Right atrium auricular region (tissue), 2 donors: ENCODE measurements at places on chromosomes 12 and 14. TPM values are rescaled to one million over a fixed set of nuclear protein-coding genes. Genes with fewer than 3 reads are reported as not detected.

DNA sequence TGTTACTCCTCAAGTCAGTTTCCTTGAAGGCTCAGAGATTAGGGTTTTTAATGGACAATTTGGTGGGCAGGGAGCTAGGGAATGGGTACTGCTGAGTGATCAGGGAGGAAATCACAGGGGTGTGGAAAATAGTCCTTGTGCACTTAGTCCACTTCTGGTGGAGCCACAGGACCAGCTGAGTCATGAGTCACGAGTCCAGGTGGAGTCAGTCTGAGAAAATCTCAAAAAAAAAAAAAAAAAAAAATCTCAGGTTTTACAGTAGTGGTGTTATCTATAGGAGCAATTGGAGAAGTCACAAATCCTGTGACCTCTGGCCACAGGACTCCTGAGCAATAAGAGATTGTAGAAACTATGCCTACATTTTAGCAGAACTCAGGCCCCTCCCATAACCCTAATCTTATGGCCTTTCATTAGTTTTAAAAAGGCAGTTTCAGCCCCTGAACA is 28.2 kb upstream of the AMN1 start:
- H3K27ac ChIP-seq = no peak overlapping the region
- no peaks in the 10 kb centered on the region for H3K36me3 ChIP-seq
- H3K4me1 ChIP-seq = no peaks in the 10 kb centered on the region
- H3K4me3 ChIP-seq = no peak overlapping the region

DNA sequence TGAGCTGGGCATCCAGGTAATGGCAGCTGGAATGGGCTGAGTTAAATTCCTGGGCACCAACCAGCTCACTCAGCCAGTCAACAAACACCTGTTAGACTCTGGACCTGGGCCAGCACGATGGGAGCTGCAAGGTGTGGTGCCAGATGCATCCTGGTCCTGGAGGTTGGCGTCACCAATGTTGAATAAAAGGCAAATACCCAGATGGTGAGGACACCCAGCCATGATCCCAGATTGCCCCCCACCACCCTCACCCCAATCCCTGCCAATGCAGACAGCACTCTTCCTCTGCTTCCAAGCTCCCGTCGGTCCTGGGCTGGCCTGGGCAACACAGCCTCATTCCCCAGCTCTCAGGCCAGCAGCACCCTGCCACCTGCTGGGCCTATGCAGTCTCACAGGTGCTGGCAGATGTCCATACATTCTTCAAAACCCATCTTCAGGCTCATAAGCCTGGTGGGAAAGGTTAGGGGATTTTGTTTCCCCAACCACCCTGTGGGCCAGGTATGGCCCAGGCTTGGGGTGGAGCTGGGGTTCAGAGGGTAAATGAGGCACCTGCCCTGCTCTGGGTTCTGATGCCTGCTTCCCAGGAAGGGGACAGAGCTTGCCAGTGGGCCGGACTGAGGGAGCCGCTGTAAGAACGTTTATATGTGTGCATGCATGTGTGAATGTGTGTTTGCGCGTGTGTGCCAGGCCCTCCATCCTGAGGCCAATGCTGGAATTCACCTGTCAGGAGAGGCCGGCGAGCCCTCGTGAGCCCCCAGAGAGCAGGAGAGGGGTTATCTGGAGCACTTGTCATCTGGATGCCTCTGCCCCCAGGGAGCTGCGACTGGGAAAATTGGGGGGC is 58.0 kb downstream of the LGMN start:
- H3K4me3 ChIP-seq = no peak overlapping the region
- peaks cover 41% of the 10 kb centered on the region for H3K4me1 ChIP-seq

- no peak overlapping the region for H3K27ac ChIP-seq
- no peaks in the 10 kb centered on the region for H3K4me1 ChIP-seq
- H3K4me3 ChIP-seq = no peak overlapping the region
- H3K27me3 ChIP-seq = no peaks in the 10 kb centered on the region
- H3K36me3 ChIP-seq = no peaks in the 10 kb centered on the region
These were observed 97.4 kb upstream of the PPP4R3A start for GRCh38 chr14:91607322-91608047.

GRCh38 chr12:51920046-51920445 is 12.7 kb downstream of the ACVRL1 start:
- peaks cover 54% of the 10 kb centered on the region for H3K4me1 ChIP-seq
- H3K4me3 ChIP-seq = no peak overlapping the region
- peaks cover 18% of the 10 kb centered on the region for H3K36me3 ChIP-seq
- no peak overlapping the region for H3K27ac ChIP-seq
- H3K27me3 ChIP-seq = no peaks in the 10 kb centered on the region

DNA sequence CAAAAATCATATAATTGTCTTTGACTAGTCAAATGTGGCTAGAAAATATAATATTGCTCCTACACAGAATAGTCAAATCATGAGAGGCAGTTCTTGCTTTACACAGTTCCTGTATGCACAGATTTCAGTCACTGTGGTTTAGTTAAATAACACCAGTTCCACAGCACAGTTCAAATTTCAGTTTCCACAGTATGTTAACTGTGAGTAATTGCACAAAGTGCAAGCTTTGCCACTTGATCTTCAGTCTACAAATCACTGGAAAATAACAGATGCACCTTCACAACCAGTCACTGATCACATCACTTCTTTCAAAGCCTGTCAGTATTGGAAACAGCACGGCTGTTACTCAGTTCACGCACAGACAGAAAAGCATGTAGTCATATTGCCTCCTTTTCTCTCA is 38.7 kb downstream of the KCNH5 start:
- DNase-seq = no peak
- H3K27ac ChIP-seq = no peak overlapping the region
- H3K27me3 ChIP-seq = no peaks in the 10 kb centered on the region
- H3K4me1 ChIP-seq = no peaks in the 10 kb centered on the region
- H3K4me3 ChIP-seq = no peak overlapping the region

- H3K27me3 ChIP-seq = no peaks in the 10 kb centered on the region
- H3K27ac ChIP-seq = no peak overlapping the region
- H3K4me3 ChIP-seq = no peak overlapping the region
- no peak for DNase-seq
- H3K36me3 ChIP-seq = peaks cover 35% of the 10 kb centered on the region
- no peaks in the 10 kb centered on the region for H3K4me1 ChIP-seq
These were observed 20.1 kb downstream of the MBIP start for GRCh38 chr14:36300337-36300736.

DNA sequence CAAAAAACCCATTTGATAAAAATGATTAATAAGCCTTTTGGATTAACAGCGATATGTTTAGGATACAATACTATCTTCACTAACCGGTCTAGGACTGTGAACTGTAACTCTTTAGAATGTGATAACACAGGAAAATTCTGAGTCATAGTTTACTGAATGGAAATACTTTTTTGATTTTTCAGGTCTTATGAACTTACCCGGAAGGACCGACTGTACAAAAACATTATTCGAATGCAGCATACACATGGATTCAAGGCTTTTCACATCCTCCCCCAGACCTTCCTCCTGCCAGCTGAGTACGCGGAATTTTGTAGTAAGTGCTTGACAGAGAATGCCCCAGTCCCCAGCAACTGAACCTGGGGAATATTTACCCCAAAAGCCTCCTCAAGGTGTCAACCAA is 29.0 kb downstream of the TTLL5 start:
- no peak overlapping the region for H3K27ac ChIP-seq
- H3K27me3 ChIP-seq = no peaks in the 10 kb centered on the region
- peaks cover 13% of the 10 kb centered on the region for H3K36me3 ChIP-seq
- H3K4me1 ChIP-seq = no peaks in the 10 kb centered on the region
- no peak for DNase-seq

DNA sequence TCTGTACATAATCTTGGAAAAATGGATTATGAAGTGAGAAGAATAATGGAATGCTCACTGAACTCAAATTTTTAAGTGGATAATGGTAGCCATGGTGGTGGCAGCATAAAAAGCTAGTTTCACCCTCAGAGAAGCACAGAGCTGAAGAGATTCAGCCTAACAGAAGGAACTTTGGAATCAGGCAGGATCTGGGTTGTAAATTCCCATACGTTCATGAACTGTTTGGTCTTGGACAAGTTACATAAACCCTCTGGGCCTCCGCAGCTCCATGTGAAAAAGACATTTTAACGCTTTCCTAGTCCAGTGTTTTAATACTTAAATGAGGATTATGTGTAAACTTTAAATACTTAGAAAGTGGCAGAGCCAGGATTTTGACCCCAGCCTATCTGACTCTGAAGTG is 26.6 kb downstream of the JKAMP start:
- H3K4me1 ChIP-seq = no peaks in the 10 kb centered on the region
- no peaks in the 10 kb centered on the region for H3K27me3 ChIP-seq
- no peak overlapping the region for H3K4me3 ChIP-seq

DNA sequence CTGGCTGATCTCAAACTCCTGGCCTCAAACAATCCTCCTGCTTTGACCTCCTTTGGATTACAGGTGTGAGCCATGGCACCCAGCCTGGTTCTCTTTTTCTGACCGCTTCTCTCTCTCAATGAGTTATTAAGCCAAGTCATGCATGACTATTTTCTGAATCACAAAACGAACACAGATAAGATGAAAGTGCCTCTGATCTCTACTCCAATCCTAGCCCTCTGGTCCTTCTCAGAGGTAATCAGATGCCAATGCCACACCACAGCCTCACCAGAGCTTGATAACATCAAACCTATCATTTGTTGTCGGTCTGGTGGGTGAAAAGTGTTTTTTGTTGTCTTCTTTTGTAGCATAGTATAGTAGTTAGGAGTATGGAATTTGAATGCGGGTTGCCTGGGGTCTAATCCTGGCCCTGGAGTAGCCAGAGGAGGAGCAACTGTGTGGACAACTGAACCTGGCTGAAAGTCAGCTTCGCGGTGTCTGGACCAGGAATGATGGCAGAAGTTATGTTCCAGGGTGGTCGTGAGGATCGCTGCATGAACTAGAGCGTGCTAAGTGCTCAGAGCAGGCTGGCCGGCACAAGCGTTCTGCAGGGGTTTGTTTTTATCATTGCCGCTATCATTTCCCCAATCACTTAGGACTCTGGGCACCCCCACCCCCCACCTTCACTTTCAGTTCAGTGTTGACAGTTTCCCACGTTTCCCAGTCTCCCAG is 77.9 kb downstream of the SPRING1 start:
- no peak overlapping the region for H3K4me3 ChIP-seq
- no peaks in the 10 kb centered on the region for H3K36me3 ChIP-seq

DNA sequence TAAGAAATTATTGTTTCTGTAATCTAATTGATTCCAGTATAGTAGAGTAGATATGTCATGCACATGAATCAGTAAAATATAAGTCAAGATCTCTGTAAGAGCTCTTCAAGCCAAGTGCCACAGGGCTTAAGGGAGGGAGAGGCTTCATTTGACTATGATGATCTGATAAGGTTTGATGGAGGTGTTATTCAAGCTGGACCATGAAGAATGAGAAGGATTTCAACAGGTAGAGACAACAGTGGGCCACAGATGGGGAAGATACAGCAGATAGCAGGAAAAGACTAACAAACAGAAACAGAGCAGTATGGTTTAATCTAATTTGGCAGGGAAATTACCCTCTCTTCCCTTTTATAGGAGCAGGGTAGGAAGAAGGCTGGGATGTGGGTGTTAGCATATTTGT is 40.6 kb upstream of the FKBP4 start:
- no peaks in the 10 kb centered on the region for H3K4me1 ChIP-seq
- no peaks in the 10 kb centered on the region for H3K27me3 ChIP-seq
- H3K36me3 ChIP-seq = no peaks in the 10 kb centered on the region
- no peak for DNase-seq

DNA sequence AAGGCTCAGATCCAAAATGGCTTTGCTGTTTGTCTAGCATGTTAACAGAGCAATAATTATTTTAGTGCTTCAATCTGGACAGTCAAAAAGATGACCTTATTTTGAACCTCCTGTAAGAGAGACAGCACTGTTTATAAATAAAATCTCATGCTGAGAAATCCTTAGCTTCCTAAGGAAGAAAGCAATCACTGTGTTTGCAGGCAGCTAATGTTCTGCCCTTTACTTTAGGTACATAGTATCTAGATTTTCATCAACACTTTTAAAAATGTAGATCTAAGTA is 105.3 kb downstream of the PRKD1 start:
- no peak overlapping the region for H3K4me3 ChIP-seq
- H3K4me1 ChIP-seq = peaks cover 14% of the 10 kb centered on the region

- H3K27ac ChIP-seq = peak overlapping the region; percentile 82
- H3K4me3 ChIP-seq = no peak overlapping the region
- no peaks in the 10 kb centered on the region for H3K4me1 ChIP-seq
- DNase-seq = no peak
These were observed 33.8 kb upstream of the GALNT16 start for GRCh38 chr14:69226178-69226577.

DNA sequence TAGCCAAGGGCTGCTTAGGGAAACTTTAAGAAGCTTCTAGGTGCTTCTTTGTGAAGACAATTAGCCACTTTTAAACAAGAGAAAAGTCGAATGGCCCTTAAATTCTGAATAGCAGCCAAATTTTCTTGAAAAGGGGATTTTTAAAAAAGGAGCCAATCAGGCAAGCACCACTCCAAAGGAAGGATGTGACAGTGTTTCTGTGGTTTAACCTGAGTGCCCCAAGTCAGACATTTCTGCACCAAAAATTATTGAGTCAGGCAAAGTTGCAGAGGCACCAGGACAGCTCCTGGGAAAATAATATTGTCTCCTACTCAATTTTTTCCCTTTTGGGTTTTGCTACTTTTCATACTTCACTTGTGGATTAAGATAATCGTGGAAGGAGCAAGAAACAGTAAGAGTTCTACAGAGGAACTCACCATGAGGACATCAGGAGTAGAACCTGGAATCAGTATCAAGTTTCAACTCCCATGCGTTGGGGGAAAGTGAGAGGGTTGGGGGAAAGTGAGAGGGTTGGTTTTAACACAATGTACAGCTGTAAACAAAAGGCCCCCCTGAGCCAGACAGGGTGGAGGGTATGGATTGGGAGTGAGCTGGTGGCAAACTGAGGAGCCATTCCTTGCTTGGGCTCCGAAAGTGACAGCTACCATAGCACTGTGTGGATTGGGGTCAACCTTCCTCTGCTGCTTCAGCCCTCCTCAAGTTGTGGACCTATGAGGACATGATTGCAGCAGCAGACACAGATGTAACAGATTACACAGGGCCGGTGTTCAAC is 90.8 kb downstream of the SLC38A1 start:
- H3K4me1 ChIP-seq = no peaks in the 10 kb centered on the region
- H3K36me3 ChIP-seq = no peaks in the 10 kb centered on the region
- H3K27ac ChIP-seq = no peak overlapping the region
- H3K27me3 ChIP-seq = no peaks in the 10 kb centered on the region

- no peaks in the 10 kb centered on the region for H3K36me3 ChIP-seq
- DNase-seq = no peak
- no peak overlapping the region for H3K4me3 ChIP-seq
- H3K27me3 ChIP-seq = no peaks in the 10 kb centered on the region
- no peak overlapping the region for H3K27ac ChIP-seq
These were observed 161.8 kb downstream of the TTC8 start for GRCh38 chr14:88986146-88986841.

DNA sequence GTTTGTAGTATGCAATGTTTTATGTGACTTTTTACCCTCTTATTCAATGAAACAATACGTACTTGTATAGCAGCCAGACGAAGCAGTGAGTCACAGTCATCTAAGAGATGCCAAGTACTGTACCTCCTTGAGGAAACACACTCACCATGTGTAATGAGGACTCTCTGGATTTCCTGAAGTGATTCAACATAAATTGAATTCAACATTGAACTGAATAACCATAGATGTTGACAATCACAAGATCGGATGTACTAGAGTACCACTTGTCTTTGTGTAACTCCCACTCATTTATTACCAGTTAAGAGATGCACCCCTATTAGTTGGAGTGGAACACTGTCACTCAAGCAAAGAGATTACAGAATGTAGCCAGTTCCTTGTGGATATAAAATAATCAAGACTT is 175.2 kb upstream of the HMGA2 start:
- no peaks in the 10 kb centered on the region for H3K36me3 ChIP-seq
- DNase-seq = no peak
- no peaks in the 10 kb centered on the region for H3K4me1 ChIP-seq
- H3K27me3 ChIP-seq = no peaks in the 10 kb centered on the region
- H3K27ac ChIP-seq = peak overlapping the region; percentile 50
- H3K4me3 ChIP-seq = no peak overlapping the region

The SRRM4 gene
- 0.08 TPM for total RNA-seq

The CARMIL3 gene
- not detected for total RNA-seq

The SMIM41 gene
- total RNA-seq = 3.2 TPM

The STAB2 gene
- 0.11 TPM for total RNA-seq

The ABHD12B gene
- not detected for total RNA-seq

The WNT1 gene
- total RNA-seq = not detected
